NCI-H1694 treated with DMSO at 0.1 percent for 48 hours (cell line): ENCODE measurements at places on chromosomes 13 and 19.

DNA sequence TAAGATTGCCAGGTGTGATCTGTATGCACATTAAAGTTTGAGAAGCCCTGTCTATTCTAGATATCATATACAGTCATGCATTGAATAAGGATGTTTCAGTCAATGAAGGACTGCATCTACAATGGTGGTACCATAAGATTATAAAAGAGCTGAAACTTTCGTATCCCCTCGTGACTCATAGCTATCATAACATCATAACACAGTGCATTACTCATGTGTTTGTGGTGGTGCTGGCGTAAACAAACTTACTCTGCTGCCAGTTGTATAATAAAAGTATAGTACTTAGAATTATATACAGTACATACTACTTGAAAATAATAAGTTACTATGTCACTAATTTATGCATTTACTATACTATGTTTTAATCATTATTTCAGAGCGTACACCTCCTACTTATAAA, 489.3 kb downstream of the GPC6 start:
- DNase-seq = no peak

DNA sequence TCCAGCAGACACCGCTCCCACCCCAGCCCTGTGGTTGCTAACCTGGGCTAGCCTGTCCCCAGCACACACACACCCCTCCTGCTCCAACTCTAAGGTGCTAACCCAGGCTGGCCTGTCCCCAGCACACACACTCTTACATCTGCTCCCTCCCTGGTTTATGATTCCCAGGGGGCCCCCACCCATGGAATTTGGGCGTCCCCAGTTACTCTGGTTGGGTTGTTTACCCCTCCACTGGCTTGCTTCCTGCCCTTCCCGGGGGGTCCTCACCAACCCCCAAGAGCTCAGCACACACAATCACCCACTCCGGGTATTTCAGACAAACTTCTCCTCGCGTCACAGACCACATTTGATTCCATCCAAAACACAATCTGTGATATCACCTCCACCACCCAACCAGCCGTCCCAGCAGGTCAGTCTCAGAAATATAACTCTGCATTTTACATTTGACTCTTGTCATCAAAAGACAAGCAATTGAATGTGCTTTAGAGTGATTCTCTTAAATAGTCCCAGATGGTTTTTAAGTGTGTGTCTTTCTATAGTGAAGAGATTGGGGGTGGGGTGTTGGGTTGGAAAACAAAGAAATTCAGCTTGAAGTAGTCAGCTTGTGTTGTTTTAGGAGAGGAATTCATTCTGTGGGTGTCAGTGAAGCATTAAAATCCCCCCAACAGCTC, 20.1 kb downstream of the COL4A2 start:
- no peak for DNase-seq

DNA sequence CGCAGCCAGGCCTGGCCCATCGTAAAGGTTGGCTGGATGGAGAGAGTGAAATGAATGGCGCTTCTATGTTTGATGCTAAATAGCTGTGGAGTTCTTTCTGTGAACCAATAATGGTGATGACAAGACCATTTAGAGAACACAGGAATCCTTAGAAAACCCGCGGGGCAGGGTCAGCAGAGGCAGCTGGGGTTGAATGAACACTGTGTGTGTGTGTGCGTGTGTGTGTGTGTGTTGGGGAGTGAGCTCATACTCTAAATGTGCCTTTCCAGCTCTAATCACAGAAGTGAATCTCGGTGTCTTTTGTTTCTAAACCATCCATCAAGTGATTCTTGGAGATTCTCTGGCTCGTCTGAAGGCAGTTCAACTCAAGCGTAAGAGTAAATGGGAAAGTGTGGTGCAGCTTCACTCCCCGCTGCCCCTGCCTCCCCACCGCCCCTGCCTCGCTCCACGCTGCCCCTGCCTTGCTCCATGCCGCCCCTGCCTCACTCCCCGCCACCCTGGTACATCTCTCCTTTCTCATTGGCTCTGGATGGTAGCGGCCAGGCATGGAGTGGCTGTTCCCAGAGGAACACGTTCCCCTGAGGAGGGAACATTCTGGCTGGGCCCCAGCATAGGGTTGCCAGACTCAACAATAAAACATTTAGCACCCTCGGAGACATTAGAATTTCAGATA, 21.2 kb downstream of the TMPRSS9 start:
- DNase-seq = no peak

DNA sequence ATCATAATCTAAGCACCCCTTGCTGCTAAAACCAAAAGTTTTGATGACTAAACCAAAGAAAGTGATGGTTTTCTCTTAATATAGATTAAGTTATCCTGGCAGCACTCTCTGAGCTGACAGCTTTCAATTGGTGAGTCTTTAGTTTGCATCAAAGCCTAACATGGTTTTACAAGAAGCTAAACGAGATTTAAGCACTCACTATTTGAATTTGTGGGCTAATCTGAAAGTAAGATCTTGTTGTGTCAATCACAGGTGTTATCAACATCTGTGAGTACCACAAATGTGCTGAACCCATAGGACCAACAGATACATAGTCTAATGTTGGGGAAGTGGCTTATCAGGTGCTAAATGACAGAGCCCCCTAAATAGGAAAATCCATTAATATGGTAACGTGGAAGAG, 223.9 kb downstream of the LHFPL6 start:
- no peak for DNase-seq

GRCh38 chr19:58434217-58434616, 5.7 kb downstream of the ZNF132 start:
- no peak for DNase-seq

DNA sequence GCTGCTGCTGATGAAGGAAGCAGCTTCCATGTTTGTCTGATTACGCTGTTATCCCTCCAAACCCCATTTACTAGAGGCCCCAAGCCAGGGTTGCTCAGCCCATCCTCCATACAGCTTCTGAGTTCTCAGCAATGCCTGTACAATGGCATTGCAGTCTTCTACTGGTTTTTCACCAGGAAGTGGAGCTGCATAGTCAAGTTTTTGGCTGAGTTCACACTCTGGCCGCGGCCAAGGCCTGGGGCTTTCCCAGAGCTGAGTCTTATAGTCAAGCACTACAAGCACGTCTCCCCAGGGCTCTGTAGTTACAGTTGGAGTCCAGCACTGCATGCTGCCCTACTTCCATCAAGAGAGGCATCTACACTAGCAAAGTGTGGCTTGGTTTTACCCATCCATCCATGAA, 182.5 kb downstream of the POU4F1 start:
- DNase-seq = no peak

- no peak for DNase-seq
Observed at GRCh38 chr13:21668732-21669275, 2.1 kb upstream of the FGF9 start.
